NCI-H187 treated with DMSO at 0.1 percent for 48 hours (cell line): ENCODE measurements at places on chromosomes 7 and 10.

DNA sequence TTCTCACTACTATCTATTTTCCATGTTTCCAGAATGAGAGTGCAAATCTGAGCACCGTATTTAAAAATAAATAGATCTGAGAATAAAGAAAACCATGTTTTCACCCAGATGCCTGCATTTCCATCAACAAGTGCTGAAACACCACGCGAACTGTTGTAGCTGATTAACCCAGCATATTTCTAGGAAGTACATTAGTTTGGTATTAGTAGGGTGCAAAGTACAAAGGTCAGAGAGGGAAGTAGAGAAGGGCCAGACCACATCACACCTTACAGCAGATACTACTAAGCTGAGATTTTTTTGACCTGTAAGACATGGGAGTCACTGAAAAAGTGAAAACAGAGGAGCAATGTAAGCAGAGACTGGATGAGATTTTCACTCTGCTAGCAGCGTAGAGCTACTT is 181.3 kb downstream of the IMMP2L start:
- DNase-seq, result no peak

- no peak for DNase-seq
These were observed 51.8 kb downstream of the ANLN start for GRCh38 chr7:36441344-36442022.

GRCh38 chr7:158811461-158811860 is 17.8 kb downstream of the ESYT2 start:
- no peak for DNase-seq

- DNase-seq, result no peak
These were observed 124.1 kb downstream of the SMURF1 start for GRCh38 chr7:99019523-99020412.

GRCh38 chr10:78286186-78286585 is 252.5 kb downstream of the RPS24 start:
- DNase-seq, result no peak

GRCh38 chr7:150401424-150401790 is 22.3 kb downstream of the ZNF775 start:
- no peak for DNase-seq
